ENCODE measurements at places on chromosomes 1 and 21.

GRCh38 chr1:91529856-91530255 is 29.2 kb downstream of the CDC7 start:
- no peak for DNase-seq

DNA sequence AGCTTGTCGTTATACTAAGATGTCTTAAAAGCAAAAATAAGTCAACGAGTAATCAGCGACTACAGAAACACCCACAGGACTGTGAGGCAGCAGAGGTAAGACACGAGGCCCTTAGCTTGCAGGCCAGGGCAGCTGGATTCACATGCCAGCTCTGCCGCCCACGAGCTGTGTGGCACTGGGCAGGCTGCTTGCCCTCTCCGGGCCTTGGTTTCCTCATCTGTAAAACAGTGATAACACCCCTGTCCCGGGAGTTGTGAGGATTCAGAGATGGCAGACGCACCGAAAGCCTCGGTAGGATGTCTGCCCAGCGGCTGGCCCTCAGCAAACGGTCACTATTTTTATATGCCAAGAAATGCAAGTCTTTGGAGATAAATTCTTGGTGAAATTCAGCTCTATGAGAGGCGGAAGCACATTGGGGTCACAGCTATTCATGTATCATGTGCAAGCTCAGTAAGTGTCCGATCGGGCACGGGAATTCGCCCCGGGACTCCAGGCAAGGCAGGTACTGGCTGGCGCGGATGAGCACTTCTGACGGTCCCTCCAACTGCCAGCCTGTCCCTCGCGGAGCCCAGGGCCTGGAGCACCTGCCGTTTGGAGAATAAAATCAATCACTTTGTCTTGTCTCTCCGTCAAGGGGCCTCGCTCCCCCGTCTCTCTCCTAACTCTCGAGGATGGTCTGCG is 1.1 kb downstream of the C2CD2 start:
- no peak for DNase-seq

DNA sequence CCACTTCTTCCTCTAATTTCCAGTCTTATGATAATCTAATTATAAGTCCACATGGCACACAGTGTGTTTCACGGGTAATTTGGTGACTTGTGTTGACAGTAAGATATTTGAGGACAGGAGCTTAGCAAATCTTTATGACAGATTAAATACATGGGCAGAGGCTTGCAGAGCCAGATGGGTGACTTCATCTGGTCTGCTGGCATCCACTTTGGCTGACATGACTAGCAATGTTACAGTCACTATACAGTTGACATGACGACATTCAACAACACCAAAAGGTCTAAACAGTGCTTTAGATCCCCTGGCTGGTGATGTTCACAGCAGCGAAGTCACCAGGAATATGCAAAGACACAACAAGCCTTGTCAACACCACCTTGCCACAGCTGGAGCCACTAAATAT is 147.2 kb downstream of the ETS2 start:
- DNase-seq: no peak

- no peak for DNase-seq
These were observed 154.0 kb downstream of the CLEC20A start for GRCh38 chr1:178342745-178343144.

GRCh38 chr1:200938955-200939354 is 44.3 kb downstream of the INAVA start:
- no peak for DNase-seq

GRCh38 chr21:45373991-45374816 is 30.8 kb upstream of the COL18A1 start:
- no peak for DNase-seq

DNA sequence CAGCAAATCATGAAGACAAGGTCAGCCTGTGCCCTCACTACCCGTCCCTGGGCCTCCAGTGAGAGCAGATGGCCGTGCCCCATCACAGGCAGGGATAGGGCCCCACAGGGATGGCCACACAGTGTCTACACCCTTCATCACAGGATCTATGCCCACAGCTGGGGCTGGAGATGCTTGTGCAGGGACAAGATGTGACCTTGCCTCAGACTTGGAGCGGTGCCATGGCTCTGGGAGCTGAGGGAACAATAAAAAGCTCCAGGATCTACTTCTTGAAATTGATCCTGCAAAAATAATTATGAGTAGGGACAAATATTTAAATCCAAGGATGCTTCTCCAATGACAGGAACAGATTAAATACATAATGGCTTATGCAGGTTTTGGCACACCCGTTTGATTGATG is 25.4 kb upstream of the TCEA3 start:
- DNase-seq: no peak

GRCh38 chr1:61776091-61776490 is 33.8 kb downstream of the PATJ start:
- no peak for DNase-seq

- DNase-seq: no peak
These were observed 7.7 kb upstream of the ECE1 start for GRCh38 chr1:21297975-21298374.

DNA sequence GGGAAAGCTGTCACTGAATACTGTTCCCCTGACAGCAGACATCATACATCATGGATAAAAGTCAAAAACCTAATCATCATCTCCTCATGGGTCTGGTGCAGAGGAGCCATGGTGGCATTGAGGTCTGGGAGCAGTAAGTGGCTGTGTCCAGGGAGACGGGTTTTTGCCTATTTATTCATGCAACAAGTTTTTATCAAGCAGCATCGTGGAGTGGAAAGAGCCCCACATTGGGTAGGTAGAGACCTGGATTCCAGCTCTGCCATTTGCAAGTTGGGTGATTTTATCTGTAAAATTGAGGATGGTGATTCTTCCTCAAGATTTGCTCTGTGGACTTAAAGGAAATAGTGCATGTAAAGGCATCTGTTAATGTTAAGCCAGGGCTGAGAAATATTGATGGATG is 4.2 kb downstream of the CACHD1 start:
- DNase-seq: no peak

- no peak for DNase-seq
These were observed 217.4 kb upstream of the KCNK2 start for GRCh38 chr1:214864896-214865688.

- DNase-seq: peak; percentile 44
These were observed 5.5 kb downstream of the PTPN7 start for GRCh38 chr1:202154766-202155477.

DNA sequence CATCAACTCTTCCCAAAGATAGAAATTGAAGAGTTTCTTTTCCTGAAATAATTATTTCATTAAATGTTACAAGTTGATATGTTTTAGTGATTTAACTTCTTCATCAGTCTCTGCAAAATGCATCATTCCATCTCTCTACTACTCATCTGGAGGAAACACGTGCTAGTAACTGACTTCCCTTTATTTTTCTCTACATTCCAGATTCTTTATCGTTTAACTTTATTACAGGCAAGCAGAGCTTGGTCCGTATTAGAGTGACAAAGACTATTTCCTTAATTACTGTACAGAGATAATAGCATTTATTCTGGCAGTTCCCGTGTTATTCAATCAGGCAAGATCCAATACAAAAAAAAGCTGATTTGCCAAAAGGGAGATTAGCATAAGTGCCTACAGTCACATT is 88.6 kb downstream of the TM2D1 start:
- DNase-seq: no peak

DNA sequence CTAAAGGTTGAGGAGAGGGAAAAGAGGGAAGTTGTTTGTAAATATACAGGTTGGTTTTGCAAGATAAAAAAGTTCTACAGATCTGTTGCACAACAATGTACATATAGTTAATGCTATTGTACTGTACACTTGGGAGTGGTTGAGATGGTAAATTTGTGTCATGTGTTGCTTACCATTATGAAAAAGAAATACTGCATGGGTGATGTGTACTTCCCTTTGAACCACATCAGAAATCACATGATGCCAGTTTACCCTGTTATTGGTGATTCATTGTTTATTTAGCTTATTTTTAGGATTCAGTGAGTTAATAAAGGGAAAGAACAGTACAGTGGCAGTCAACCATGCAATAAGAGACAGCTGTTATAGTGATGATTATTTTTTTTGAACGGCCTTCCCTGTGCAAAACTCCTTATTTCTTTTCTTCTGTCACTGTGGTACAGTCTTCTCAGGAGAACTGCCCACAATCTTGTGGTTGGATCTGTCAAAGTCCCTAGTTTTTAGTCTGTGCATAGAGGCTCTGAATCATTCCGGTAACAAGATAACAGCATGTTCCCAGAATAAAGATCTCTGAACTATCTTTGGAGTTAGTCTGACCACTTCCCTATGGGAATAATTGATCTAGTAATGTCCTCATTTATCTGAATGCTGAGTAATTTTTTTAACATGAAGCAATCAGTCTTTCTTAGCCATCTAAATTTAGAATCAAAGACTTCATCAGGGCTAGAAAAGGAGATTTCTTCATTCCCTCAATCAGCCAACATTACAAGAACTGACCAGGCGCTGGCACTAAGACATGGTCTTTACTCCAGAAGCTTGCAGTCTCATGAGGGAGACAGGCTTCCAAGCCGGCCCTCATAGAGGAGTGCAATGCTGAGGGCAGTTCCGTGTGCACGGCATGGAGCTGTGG is 84.2 kb downstream of the SH3GLB1 start:
- DNase-seq: peak; percentile 72

DNA sequence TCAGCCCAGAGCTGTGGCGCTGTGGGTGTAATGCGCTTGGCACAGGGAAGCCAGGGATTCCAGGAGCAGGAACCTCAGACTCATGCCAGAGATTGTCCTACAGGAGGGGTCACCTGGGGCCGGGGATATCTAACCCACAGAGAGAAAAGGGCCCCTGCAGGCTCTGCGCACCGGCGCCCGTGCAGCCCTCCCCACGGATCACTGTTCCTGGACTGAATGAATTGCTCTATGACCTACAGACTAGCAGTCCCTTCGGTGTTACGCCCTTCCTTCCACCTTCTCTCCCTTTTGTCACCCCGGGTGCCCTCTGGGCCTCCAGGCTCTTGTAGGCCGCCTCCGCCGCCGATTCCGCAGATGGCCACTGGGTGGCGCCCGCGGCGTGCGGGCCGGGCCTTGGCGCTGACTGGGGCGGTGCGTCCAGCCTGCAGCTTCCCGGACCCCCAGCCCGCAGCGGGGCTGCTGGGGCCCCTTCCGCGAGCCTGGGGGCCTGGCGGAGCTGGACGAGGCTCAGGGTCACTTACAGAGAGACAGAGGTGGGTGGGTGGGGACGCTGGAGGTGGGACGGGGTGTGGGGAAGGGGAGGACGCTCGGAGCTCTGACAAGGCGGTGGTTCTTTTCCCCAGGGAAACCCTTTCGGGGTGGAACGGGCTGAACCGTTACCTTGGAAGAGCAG is 101.3 kb downstream of the IER5 start:
- peak; percentile 45 for DNase-seq

- DNase-seq: no peak
These were observed 36.4 kb downstream of the ZNF496 start for GRCh38 chr1:247295274-247295684.

- no peak for DNase-seq
These were observed 8.2 kb downstream of the DPT start for GRCh38 chr1:168720839-168721238.

DNA sequence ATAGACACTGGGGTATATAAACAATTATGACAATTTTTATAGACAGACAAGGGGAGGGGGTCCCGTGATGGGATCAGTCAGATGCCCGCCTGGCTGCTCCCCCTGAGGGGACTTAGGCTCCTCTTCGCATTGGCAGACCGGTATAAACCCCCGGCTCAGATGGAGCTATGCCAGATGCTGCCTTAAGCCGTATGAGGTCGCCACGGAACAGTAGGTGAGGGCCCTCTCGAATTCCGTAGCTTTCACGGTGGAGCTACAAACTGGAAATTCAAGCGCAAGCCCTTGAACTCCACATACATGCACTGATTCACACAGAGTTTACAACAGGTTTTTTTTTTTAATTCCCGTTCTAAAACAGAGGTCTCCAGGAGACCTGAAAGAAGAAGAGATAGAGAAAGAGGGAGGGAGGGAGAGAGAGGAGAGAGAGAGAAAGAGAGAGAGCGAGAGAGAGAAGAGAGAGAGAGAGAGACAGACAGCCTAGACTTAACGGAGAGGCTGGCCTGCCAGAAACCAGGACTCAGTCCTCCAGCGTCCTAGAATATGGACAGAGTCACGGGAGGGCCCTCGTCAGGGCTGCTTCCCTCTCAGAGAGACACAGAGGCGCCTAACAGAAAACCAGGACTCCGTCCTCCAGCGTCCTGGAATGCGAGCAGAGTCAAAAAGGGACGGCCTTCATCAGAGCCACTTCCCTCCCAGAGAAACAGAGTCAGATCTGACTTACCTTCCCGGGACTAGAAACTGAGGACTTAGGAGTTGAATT is 24.4 kb upstream of the TMEM54 start:
- peak; percentile 47 for DNase-seq

DNA sequence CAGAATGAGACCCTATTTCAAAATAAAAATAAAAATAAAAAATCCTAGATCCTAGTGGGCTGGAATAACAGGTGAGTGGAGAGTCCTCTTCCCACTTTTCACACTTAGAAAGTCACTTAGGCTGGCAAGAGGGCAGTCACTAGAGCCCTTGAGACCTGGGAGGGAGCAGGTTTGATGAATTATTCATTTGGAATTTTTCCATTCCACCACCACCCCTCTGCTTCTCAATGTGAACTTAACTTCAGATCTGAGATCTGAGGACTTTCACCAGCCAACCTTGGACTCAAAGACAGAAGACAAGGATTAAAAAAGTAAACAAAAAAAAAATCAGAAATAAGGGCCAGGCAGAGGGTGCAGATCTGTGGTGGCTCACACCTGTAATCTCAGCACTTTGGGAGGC is 16.5 kb downstream of the AKR7A3 start:
- DNase-seq: no peak

GRCh38 chr1:201565024-201565730 is 26.2 kb downstream of the NAV1 start:
- DNase-seq: no peak

DNA sequence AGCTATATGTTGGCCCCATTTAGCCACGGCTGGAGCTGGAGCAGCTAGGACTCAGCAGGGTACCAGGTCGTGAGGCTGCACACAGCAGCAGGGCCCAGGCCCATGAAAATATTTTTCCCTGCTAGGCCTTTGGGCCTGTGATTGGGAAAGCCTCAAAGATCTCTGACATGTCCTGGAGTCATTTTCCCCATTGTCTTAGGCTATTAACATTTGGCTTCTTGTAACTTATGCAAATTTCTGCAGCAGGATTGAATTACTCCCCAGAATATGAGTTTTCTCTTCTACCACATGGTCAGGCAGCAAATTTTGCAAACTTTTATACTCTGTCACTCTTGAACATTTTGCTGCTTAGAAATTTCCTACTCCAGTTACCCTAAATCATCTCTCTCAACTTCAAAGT is 11.2 kb downstream of the CFHR2 start:
- DNase-seq: no peak

- no peak for DNase-seq
These were observed 15.8 kb downstream of the BEND5 start for GRCh38 chr1:48760857-48761256.

DNA sequence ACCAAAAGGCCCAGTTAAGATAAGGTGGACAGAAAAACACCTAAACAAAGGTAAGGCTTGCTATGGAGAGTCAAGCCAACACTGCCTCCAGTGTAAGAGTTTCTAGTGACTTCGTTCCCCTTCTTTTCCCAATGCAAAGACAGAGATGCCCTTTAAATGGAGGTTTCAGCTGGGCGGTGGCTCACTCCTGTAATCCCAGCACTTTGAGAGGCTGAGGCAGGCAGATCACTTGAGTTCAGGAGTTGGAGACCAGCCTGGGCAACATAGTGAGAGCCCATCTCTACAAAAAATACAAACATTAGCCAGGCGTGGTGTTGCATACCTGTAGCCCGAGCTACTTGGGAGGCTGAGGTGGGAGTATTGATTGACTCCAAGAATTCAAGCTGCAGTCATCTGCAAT is 24.0 kb upstream of the COL6A1 start:
- DNase-seq: no peak

Data from kidney capillary endothelial cell (primary cell).